ENCODE measurements at places on chromosomes 6 and 20. TPM values are rescaled to one million over a fixed set of nuclear protein-coding genes. Genes with fewer than 3 reads are reported as not detected.

Gene SIRPD
- polyA plus RNA-seq = not detected

DNA sequence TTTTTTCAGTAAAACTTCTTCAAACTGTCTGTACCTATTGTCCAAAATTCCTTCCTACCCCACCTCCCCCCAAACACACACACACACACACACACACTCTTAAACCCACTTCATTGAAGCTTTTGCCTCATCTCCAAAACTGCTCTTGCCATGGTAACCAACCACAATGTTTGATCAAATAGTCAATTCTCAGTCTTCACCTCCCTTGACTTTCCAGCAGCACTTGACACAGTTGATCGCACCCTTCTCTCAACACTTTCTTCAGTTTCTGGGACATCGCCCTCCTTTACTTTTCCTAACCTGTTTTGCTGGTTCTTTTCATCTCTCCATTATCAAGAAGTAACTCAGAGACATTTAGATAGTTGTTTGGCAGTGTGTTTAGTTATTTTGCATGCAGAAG, 71.5 kb upstream of the COL21A1 start:
- no peak overlapping the region for H3K4me3 ChIP-seq
- no peaks in the 10 kb centered on the region for H3K27me3 ChIP-seq
- H3K36me3 ChIP-seq = no peaks in the 10 kb centered on the region
- H3K27ac ChIP-seq = no peak overlapping the region

GRCh38 chr20:31718952-31719643, 3.6 kb downstream of the BCL2L1 start:
- H3K4me1 ChIP-seq = peaks cover 36% of the 10 kb centered on the region
- peak overlapping the region; percentile 81 for H3K4me3 ChIP-seq
- DNase-seq = no peak
- no peak overlapping the region for H3K27ac ChIP-seq
- peaks cover 51% of the 10 kb centered on the region for H3K36me3 ChIP-seq
- H3K27me3 ChIP-seq = no peaks in the 10 kb centered on the region

- no peaks in the 10 kb centered on the region for H3K27me3 ChIP-seq
- no peak overlapping the region for H3K4me3 ChIP-seq
- no peaks in the 10 kb centered on the region for H3K36me3 ChIP-seq
- no peak for DNase-seq
Observed at GRCh38 chr6:129778793-129779192, 68.8 kb upstream of the ARHGAP18 start.
